ENCODE measurements at places on chromosomes 2 and 18. TPM values are rescaled to one million over a fixed set of nuclear protein-coding genes. Genes with fewer than 3 reads are reported as not detected.

SLC19A3 gene
- total RNA-seq, result not detected

LYPD1 gene
- 23.7 TPM for total RNA-seq

GTF2A1L gene
- 0.60 TPM for total RNA-seq

STK39 gene
- total RNA-seq, result 21.9 TPM

SGO2 gene
- 47.7 TPM for total RNA-seq

DNA sequence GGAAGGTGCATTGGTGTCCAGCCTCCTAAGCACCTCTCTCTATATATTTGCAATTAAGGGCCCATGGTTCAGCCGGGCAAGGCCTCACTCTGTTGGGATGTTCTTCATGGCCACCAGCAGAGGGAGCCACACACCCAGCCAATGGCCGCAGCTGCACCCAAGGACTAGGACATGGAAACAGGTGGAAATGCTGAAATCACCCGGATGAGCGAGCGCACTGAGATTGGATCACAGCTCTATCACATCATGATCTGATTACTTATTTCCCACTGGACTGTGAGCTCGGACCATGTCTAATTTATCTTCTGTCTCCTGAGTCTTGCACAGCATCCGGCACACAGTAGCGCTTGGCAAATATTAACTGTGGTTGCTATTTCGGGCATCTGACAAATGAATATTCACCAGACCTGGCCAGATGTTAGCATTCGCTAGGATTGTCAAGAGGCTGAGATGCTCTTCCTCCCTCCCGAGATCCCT lies 31.2 kb downstream of the KIF3C start:
- peak; percentile 77 for DNase-seq

- DNase-seq, result no peak
Measured at GRCh38 chr2:102540882-102541281, 67.9 kb downstream of the SLC9A4 start.

GRCh38 chr2:23596316-23596885 lies 211.4 kb downstream of the KLHL29 start:
- peak; percentile 74 for DNase-seq

- no peak for DNase-seq
Measured at GRCh38 chr18:9974279-9974915, 60.6 kb downstream of the VAPA start.
